ENCODE measurements at places on chromosomes 3 and 15.

- no peak for DNase-seq
Observed at GRCh38 chr3:52775877-52776276, 1.5 kb upstream of the ITIH1 start.

- no peak for DNase-seq
Observed at GRCh38 chr15:51053571-51053970, 41.1 kb downstream of the TNFAIP8L3 start.

- DNase-seq, result no peak
Observed at GRCh38 chr3:197236362-197236761, 62.0 kb downstream of the DLG1 start.

DNA sequence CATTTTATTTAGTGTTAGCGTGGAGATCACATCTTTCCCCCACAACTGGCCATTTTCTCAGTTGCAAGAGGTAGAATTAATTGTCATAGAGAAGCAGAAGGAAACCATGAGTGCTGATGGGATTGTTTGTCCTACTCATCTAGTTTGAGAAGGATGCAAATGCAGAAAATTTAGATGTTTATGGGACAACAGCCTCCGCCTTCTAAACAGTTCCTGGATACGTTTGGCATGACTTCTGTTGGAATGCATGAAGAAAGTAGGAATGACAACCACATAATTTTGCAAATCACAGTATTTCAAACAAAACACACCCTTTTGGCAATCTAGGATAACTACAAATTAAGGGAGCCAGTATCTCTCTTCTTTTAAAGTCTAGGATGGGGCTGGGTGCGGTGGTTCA, 240.1 kb upstream of the SUCLG2 start:
- DNase-seq, result no peak

DNA sequence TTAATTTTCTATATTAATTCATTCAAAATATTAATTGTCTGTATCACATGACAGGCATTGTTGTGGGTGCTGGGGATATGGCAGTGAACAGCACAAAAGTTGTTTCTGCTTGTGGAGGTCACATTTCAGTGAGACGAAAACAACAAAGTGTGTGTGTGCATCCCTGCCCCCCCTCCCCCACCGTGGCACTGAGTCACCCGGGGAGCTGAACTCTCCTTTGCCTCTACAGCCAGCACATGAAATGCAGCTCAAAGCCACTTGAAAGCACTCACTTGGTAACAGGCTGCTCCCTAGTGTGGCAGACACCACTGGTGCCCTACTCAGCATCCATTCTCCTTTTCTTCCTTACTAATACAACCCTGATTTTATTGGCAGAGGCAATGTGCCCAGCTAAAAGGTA, 16.9 kb upstream of the SCAMP5 start:
- DNase-seq, result peak; percentile 22

- DNase-seq, result no peak
Observed at GRCh38 chr3:26967501-26967900, 344.9 kb downstream of the LRRC3B start.

DNA sequence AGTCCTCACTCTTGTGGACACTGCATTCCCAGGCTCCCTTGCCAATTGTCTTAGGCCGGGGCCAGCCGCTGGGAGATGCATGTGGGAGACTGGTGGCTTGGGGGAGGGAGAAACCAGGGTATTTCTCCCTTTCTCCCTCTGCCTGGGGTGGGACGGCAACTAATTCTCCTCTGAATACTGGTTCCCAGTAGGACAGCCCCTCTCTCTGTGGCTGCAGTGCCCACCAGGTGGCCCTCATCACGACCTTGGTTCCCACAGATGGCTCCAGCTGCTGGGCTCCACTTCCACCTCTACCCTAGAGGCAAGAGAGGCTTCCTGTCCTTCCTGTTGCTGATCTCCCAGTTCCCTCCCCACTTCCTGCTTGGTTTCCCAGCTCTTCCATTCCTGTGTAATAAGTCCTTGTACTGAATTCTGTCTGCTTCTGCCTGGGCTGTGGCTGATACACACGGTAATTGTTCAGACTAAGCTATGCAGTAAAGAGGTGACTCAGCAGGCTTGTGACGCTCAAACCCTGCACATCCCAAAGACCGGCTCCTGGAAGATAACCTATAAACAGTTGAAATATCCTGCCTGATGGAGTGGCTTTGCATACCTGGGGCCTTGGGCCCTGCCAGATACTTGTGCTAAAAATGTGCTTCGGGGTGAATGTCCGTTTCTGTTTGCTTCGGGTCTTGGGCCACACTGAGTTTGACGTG, 20.4 kb upstream of the COPG1 start:
- DNase-seq, result peak; percentile 88

GRCh38 chr3:20490996-20491395, 305.0 kb upstream of the SGO1 start:
- DNase-seq, result no peak

GRCh38 chr3:138114988-138115971, at the start of gene DZIP1L:
Gene DZIP1L, minus strand, starts transcription at chr3:138115608. Its CDS starts 11,637 bp downstream, at chr3:138103971.
- DNase-seq, result peak; percentile 70

DNA sequence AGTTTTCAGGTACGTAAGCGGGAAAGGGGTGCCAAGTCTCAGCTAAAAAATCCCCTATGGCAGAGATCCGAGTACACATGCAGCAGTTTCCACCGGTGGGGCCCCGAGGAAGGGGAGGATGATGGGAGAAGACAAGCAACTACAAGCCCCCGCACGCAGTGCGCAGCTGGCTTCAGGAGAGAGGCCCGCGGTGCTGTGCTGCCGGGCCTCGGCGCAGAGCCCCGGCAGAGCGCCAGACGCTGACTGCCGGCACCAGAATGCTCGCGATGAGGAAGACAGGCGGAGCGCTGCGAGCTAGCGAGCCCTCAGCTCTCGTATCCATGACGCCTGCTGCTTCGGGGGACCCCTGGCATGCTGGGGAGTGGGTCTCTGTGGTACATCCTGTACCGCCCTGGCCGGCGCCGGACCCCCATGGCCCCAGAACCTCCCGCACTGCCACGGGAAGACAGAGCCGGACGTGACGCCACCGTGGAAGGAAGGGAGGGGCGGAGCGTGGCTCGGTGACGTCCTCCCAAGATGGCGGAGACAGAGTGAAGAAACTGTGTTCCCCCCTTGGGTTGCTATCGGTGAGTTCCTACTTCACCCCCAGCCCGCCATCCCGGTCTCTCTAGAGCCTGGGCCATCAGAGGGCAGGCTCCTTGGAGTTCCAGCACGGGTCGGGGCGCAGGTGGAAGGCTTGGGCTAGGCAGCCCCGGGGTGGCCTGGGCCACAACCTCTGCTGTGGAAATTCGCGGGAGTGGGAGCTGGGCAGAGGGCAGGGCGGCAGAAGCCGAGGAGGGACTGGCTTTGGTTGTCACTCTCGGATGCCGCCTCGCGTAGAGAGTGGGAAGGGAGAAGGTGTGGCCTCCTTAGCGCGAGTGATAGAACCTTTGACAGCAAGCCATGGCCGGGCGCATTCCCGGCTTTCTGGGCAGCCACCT, at the start of gene MYNN:
Gene MYNN (plus strand): TSS at position 500 of the 920 bp plus-strand sequence. CDS start 900 bp downstream, outside the sequence.
- DNase-seq, result peak; percentile 86

DNA sequence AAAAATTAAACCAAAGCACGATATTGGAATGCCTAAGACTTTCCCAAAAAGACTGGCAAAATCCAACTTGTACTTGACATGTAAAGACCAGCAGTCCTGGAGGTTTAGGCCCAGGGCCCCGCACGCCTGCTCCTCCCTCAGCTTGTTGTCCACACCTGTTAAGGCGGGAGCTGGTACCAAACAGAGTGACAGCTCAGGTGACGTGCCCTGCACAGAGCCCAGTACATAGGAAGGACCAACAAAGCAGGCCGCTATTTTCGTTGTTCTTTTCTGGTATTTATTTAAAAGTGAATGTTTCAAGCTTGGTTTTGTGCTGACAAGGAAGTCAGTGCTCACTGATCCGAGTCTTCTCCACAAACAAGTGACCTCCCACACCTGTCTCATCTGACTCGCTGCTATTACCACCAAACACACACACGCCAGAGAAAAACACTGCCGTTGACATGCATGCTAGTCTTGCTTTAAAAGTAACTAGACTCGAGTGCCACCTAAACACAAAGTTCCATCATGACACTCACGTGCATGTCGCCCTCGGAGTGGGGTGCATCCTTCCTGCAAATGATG, 50.2 kb downstream of the HERC2 start:
- DNase-seq, result no peak

DNA sequence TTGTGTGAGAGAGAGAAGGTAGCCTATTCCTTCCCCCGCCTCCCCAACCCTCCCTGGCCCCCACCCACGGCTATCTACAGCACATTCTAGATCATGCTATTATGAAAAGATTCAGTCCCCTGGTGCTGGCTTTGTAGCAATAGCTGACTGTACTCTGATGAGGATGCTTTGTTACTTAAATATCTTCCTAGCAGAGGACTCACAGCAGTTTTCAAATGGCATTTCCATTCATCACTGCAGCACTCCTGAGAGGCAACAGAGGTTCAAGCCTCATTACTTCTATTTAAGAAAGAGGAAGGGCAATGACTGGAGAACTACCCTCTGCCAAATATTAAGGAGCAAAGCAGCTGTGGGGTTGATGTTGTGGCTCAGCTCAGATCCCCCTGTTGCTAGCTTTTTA, 61.0 kb downstream of the LRRN1 start:
- no peak for DNase-seq

GRCh38 chr3:173770011-173770410, 372.5 kb downstream of the NLGN1 start:
- peak; percentile 37 for DNase-seq

DNA sequence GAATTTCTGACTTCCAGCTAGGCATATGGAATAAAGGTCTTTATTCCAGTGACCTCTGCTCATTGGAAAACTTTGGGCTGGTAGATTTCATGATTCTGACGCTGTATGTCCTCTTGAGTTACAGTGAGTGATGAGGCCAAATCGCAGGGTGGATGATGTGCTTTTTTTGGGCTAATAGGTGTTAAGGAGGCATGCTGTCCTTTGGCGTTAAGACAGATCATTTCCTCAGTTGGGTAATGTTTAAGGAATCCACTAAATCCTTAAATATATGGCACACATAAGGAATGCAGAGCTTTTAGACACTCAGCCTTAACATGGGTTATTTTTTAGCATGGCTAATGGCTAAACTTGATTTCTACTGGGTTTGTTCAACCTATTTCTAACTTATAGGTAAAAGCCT, 87.9 kb downstream of the LPP start:
- no peak for DNase-seq

DNA sequence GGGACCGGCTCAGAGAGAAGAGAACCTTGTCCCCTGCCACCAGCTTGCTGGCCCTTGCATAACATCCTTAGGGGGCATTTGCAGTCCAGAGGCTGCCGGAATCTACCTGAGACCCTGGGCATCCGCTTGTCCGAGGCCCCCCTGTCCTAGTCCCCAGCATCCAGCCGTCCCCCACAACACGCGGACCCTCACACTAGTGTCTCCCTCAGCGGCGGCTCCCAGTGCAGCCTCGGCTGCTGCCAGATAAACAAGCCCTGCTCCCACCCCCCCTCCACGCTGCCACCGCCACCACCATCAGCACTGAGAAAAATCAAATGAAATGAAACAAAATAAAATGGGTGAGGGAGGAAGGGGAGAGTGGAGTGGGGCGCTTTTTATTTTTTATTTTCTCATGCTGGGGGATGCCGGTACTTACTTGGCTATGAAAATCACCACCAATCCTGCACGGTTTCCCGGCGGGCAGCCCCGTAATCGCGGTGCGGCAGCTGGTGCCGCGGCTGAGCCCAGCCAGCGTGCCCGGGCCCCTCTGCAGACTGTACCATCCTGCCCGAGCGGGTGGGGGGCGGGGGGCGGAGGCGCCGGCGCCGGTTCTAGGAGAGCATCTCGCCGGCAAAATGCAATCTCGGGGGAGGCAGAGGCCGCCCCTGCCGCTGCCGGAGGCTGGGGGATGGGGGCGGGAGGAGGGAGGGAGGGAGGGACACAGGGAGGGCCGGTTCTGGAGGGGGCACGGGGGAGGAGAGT, at the start of gene ATP2B2:
Gene ATP2B2 (minus strand): TSS at position 537 of the 741 bp plus-strand sequence. CDS start 56,043 bp downstream, outside the sequence.
- DNase-seq, result no peak

DNA sequence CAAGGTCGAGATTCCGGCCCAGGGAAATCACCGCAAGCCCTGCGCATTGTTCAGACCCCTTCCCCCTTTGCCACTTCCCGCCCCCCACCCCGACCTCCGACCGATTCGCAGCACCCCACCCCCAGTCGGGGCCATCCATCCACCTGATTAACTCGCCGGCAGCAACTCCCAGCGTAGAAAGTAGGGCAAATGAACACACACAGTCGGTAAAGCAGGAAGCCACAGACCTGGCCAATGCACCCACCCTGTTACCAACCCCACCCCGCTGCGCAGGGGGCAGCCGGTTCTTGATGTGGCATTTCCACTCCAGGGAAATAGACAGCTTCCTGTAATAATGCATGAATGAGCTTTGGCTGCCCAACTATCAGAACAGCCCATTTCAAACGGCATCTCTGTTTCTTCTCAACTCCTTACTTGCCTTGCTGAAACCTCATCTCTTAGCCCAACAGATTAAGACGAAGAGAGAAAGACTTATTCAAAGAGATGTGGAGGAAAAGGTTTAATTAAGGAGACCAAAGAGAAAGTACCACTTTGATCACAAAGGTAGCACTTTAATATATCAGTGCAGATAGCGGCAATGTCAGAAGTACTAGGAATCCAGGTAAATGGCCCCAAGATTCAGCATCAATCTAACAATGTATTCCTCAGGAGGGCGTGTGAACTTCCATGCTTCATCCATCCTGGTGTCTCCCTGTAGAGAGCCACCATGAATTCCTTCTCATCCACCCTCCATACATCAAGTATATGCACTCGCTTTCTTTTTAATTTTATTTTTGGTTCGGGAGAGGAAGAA, 1.9 kb downstream of the TNIK start:
- no peak for DNase-seq

- DNase-seq, result peak; percentile 62
Observed at GRCh38 chr15:42385206-42385979, 26.1 kb downstream of the CAPN3 start.

GRCh38 chr3:15409239-15409638, 18.1 kb downstream of the METTL6 start:
- no peak for DNase-seq

- no peak for DNase-seq
Observed at GRCh38 chr3:31262201-31262600, 270.5 kb upstream of the STT3B start.
